RCC 7860 (cell line): ENCODE measurements at places on chromosomes 13 and 19.

GRCh38 chr13:98334620-98335205 is 157.6 kb upstream of the RNF113B start:
- DNase-seq = no peak

DNA sequence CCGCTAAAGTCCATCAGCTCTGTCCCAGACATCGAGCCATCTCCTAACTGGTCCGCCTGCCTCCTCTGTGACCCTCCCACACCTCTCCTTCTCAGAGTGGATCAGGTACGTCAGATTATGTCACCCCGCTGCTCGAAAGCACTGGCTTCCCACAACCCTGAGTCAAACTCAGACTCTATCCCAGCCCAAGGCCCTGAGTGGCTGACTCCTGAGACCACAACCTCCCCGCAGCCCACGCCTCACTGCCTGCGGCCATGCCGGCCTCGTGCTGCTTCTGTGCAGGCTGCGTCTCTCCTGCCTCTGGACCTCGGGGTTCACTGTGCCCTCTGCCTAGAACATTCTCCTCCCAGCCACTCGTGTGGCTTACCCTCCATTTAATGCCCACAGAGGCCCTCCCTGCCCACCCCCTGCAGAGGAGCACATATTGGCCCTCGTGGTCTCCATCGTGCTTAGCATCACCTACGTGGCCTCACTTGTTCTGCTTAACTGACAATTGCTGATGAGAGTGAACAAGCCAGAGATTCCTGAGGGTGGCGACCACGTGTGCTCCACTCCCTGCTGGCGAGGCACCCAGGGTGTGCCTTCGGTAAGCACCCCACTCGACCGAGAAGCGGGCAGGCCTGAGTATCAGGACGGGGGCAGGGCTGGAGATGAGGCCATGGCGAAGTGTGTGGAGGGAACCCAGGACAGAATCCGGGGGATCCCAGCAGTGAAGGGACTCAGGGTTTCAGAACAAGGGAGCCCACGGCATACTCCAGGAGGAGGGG is 13.5 kb upstream of the FKRP start:
- DNase-seq = peak; percentile 93

DNA sequence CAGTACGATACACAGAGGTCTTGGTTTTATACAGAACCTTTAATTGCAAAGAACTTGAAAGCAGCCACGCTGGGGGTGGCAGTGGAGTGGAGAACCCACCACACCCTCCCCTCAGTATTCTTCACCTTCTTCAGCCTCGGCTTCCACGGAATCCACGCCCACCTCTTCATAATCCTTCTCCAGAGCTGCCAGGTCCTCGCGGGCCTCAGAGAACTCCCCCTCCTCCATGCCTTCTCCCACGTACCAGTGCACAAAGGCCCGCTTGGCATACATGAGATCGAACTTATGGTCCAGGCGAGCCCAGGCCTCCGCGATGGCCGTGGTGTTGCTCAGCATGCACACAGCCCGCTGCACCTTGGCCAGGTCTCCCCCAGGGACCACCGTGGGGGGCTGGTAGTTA is 7.9 kb downstream of the TUBA3C start:
- no peak for DNase-seq

GRCh38 chr13:51704399-51705313 is 99.3 kb downstream of the DHRS12 start:
- no peak for DNase-seq

DNA sequence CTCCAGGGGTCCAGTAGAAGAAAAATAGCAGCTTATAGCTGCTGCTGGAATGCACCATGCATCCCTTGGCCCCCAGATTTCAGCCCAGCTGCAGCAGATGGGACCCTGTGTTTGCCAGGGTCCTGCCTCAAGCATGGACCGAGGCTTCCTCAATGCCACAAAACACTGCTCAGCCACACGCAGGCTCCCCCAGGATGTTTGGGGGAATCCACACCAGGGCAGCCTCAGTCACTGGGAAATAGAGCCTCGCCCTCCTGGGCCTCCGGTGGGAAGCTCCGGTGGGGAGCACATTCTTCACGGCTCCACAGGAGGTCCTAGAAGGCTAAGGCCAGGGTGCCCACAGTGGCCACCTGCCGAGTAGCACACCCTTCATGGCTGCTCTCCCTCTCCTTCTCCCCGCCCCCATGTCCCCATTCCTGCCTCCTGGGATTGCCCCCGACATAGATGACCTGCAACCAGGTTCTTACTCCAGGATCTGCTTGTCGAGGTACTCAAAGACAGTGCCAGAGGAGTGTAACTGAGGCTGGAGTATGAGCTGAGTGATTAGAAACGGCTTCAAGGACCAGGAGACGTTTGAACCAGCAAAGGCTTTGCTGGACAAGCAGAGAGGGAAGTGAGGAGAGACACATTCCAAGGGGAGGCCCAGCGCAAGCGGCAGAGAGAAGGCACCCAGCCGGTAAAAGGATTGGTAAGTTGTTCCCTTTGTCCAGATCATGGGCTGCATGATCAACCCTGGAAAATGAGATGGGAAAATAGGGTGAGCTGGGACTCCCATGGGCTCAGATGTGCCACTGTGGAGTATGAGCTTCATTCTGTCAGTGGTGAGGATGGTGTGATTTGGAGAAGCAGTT is 110.7 kb upstream of the UQCRFS1 start:
- no peak for DNase-seq

- DNase-seq = peak; percentile 52
Measured at GRCh38 chr19:34173193-34173956, 1.1 kb downstream of the LSM14A start.

GRCh38 chr13:93915269-93915809 is 564.1 kb downstream of the DCT start:
- DNase-seq = no peak

GRCh38 chr13:53847502-53847901 is 818.9 kb downstream of the OLFM4 start:
- no peak for DNase-seq

DNA sequence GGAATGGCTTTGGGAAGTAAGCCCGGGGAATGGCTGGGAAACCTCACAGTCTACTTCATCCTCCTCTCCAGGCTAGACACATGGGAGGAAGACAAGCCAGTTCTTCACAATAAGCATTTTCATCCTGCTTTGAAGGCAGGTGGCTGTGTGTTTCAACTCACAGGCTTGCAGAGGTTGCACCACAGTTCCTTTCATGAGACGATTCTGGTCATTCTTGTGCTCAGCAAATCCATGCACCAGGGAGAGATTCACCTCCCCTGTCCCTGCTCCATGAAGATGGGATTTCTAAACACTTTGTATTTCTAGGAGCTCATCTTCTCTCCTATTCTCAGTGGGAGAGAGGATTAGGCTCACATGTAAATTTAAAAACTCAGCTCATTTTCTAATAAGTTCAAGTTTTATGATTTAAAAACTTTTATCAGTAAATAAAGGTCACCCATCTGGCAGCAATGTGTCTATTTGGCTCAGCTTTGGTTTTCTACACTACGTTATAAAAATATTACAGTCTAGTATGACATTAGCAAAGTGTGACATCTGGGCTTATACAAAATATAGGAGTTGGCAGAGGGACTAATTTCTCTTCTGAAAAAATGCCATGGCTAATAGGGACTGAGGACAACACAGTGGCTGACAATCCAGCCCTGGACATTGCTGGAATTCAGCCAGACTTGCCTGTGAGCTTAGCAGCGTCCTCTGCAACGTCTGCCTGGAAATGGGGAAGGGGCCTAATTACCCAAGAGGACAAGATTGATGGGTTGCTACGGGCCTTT is 283.2 kb upstream of the SLC10A2 start:
- DNase-seq = no peak

- DNase-seq = no peak
Measured at GRCh38 chr19:9076901-9077300, 10.0 kb upstream of the OR1M1 start.

- no peak for DNase-seq
Measured at GRCh38 chr19:41707871-41708371, 505 bp upstream of the CEACAM5 start.
